ENCODE measurements at places on chromosomes 5 and 9.

- no peak for DNase-seq
These were observed 10.0 kb downstream of the ENC1 start for GRCh38 chr5:74630453-74631066.

- DNase-seq: no peak
These were observed 1.6 kb downstream of the CARD19 start for GRCh38 chr9:93097511-93098201.

- DNase-seq: no peak
These were observed 289.7 kb upstream of the IRX4 start for GRCh38 chr5:2172471-2172870.

- no peak for DNase-seq
These were observed 35.6 kb downstream of the GPBP1 start for GRCh38 chr5:57209316-57210040.

DNA sequence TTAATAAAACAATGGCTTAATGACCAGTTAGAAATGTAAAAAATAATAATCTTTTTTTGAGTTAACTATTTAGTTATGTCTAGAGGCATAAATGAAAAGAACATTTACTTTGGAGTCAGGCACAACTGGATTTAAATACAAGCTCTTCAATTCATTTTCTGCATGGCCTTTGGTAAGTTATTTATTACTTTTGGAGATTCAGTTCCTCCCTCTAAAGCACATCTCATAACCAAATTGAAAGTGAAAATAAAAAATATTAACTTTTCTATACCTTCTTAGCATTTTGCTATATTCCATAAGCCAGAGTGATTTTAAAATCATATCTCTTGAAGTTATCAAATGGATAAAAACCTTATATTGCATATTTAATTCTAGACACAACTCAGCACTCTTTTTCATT lies 434.9 kb upstream of the SMARCA2 start:
- no peak for DNase-seq

DNA sequence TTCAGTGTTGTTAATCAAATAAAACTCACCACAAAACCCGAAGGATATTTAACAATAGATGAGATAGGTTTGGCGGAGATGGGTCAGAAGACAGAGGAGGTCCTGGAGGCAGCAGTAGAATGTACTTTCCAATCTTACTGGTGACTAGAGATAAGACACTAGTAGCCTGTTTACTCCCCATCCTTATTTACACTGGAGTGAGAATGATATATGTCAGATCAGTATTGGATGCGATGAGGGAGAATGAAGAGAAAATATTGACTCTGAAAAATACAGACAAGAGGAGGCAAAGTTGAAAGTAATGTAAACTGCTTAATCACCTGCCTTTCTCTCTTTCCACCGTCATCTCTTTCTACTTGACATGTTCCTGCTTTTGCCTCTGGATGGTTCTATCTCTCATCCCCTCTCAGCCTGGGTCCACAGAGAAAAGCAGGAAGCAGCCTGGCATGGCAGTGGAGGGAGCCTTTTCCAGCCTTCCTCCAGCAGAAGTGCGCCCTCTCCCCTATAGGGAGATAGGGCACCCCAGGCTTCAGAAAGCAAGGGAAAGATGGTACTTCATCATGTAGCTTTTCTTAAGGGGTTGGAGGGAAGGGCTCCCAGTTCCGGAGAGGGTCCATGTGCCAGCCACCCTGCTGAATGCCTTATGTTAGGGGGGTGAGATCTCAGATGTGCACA lies 11.1 kb downstream of the PALM2AKAP2 start:
- DNase-seq: no peak

DNA sequence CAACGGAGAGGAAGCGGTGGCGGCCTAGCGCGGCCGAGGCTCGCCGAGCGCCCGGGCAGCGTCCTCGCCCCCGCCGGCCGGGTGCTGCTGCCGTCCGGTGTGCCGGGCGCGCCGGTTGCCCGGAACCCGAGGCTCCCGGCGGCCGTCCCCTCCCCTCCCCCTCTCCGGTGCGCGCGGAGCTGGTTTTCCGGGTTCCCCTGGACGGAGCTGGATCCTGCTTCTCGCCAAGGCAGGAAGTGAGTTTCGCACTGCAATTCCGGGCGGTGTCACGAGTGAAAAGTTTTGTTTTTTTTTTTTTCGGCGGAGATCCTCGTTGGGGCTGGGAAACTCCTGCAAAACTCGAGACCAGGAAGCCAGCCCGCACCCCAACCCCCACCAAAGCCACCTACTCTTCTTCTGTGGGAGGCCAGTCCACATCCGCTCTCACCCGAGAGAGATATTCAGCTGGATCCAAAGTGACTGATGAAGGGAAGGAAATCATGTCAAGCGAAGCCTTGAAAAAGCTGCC lies at the start of gene ERBIN:
Gene ERBIN (plus strand): TSS at position 300 of the 508 bp plus-strand sequence. CDS start 66,144 bp downstream, outside the sequence.
- DNase-seq: peak; percentile 45

DNA sequence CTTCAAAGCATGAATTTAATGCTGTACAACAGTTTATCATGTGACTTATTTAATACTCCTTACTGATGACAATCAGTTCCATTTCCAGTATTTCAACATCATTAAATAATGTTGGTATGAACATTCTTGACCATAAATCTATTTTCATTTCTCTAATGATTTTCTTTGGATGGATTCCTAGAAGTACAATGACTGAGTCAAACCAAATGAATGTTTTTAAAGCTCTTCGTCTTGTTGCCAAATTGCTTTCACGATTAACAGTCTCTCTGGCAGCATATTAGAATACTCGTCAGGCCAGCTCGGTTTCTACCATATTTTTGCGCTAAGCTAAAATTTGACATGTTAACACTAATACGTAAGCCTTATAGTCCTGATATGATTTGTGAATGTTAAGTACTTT lies 197.0 kb downstream of the TRPM3 start:
- no peak for DNase-seq

- DNase-seq: no peak
These were observed 34.0 kb upstream of the ZNF484 start for GRCh38 chr9:92911511-92912475.
